ENCODE measurements at places on chromosomes 4 and X.

DNA sequence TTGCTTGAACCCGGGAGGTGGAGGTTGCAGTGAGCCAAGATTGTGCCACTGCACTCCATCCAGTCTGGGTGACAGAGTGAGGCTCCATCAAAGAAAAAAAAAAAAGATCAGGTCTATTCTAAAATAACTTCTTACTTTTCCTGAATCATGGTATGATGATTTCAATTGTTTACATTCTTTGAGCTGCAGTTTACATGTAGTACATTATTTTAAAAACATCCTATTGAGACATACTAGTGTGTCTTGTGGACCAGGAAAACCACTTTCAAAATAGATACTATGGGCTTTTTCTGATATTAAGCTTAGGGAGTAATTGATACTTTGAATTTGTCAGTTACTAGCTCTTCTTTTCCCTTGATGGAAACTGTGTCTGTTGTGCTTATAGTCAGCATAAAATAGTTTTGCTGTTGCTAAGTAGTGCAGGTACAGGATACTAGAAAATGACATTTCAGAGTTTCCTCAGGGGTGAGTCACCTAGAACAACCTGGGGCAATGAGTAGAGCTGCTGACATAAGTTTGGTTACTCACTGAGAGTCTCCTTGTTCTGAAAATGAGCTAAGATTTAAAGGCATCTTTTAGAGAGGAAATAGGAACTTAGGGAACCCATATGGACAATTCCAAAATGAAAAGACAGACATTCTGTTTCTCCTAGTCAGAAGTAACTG is 53.2 kb upstream of the C4orf54 start:
- DNase-seq, result no peak

- no peak for DNase-seq
Measured at GRCh38 chr4:8352368-8353157, 83.0 kb downstream of the HTRA3 start.

- DNase-seq, result no peak
Measured at GRCh38 chr4:184792950-184793555, 32.7 kb downstream of the ACSL1 start.

GRCh38 chr4:63619771-63620170 is 789.5 kb downstream of the TECRL start:
- no peak for DNase-seq

DNA sequence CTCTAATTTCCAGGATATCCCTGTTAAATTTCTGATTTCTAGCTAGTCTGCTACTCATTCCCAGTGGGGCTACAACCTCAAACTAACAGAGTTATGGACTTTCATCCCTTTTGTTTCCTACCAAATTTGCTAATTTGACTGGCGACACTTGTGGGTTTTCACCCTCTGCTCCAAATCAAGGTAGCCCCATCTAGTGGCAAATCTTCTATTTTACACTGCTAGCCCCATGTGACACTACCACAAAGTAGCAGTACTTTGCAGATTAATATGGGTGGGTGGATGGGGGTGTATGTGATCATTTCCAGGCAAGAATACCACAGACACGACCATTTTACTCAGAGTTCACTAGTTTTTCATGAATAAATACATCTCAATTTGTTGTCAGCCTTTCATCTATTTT is 150.3 kb downstream of the MSL3 start:
- no peak for DNase-seq

DNA sequence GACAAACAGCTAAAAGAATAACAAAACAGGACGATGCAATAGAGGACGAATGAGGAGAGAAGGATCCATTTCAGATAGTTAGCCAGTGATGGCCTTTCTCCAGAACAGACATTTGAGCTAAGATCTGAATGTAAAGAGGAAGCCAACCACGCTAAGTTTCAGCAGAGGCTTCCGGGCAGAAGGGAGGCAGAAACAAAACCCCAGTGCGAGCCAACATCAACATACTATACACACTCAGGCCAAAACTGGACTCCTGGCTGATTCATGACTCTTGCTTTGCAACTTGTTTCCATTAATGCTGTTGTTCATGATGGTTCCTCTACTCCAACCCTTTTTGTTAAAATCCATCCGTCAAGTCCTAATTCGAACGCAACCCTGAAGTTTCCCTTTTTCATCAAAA is 730.3 kb downstream of the TRIML1 start:
- no peak for DNase-seq

DNA sequence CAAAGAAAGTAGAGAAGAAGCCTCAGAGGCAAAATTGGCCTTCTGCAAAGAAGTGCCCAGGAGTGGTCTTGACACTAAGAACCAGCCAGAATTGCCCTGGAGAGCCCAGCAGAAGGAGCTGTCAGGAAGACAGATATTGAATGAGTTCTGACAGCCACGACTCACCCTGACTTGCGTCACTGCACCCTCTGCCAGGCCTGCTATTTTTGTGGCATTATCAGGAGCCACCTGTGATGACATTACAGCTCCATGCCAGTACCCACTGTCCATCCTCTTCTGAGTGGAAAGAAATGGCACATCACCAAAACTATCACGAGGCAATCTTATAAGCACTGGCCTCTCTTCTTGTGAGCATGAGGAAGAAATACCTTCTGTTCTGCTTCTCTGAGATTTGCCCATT is 67.7 kb downstream of the SMIM20 start:
- no peak for DNase-seq

DNA sequence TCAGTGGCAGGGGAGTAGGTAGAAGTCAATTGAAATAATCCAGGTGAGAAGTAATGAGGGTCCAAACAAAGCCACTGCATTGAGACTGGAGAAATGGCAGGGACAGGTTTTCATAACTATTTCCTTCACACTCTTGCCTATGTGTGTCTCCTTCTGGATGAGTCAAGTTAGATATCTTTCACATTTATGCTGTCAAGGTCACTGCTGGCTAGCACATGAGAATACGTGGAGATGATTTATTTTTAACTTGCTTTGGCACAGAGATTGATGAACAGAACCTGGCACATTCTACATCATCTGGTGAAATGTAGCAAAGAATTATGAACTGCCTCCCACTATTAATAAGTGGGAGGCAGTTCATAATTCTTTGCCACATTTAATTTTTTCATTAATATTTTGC is 66.7 kb upstream of the BOD1L1 start:
- no peak for DNase-seq

DNA sequence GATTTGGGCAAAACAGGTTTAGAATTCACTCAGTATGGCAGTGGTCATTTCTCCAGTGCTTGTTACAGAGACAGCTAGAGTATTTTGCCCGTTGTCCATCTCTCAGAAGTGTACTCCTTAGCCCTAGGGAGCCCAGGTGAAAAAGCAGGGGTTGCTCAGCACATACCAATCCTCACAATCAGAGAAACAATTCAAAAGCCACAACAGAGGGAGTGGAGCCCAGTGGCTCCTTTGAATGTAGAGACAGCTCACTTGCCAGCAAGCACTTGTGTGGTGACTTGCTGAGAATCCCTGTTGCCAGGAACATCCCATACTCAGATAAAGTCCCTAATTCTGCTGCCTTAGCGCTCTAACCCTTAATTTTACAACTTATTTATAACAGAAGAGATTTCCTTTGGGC is 1488.3 kb downstream of the RPA4 start:
- DNase-seq, result no peak

GRCh38 chrX:9746148-9746888 is 19.3 kb downstream of the GPR143 start:
- DNase-seq, result no peak

DNA sequence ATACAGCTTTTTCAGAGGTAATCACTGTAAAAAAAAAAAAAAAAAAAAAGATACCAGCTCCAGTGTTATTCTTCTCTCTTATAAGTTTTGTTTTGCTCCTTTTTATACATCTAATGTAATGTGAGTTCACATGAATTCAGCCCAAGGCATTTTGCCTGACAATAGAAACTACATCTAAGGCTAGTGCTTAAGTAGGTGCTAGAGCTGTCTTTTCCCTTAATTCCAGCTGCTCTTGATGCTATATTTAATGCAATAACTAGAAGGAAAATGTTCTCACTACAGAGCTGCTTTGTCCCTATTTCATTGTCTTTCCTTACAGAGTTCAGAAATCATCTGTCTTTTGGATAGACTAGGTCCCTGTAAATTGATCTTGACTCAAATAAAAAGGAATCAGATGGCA is 150.1 kb downstream of the NAA11 start:
- no peak for DNase-seq

DNA sequence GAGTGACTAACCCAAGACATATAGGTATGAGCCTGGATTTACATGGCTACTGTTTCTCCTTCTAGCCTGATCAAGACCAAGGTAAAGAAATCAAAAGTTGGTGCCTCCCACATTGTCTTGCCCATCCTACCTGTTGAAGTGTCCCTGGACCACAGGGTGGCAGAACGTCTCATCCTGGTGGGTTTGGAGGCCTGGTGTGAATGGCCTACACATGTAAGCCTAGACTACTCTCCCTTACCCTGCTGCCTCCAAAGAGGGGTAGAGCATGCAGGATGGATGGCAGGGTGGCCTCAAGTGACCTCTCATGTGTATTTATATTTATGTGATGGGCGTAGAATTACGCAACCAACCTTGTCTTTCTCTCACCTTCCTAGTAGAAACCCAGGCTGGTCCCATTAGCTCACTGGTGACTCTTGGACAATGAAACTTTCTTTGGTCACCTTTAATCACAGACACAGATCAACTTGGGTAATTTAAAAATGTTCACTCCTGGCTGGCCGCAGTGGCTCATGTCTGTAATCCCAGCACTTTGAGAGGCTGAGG is 73.3 kb upstream of the SOD3 start:
- DNase-seq, result no peak

- DNase-seq, result no peak
Measured at GRCh38 chr4:90643156-90643555, 516.0 kb downstream of the CCSER1 start.

- DNase-seq, result no peak
Measured at GRCh38 chr4:145090380-145090779, 7.6 kb downstream of the ANAPC10 start.

- no peak for DNase-seq
Measured at GRCh38 chr4:66376396-66376795, 706.1 kb upstream of the EPHA5 start.

GRCh38 chrX:39296472-39296871 is 495.2 kb downstream of the MID1IP1 start:
- no peak for DNase-seq

- DNase-seq, result no peak
Measured at GRCh38 chr4:8220661-8221450, 21.8 kb downstream of the SH3TC1 start.

DNA sequence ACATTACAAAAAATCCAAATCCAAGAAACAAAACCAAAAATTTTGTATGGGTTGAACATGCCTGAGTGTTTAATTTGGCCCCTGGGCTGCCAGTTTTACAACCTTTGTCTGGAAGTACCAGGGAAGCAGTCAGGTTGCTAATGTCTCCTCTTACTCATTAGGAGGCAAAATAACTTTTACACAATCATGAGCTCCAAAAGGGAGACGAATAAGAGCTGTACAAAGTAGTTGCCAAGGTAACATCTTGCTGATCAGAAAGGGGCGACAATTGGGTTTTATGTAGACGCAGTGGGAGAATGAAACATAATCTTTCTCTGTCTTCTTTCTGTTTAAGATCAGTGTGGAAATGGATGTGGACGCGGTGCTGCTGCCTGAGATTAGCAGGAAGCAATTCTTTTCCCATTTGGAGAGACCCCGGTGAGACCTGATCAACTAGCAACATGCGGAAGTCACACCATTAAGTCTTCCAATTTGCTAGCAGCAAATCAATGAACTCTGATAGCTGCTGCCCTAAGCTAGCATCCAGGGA is 90.7 kb upstream of the IGFBP7 start:
- no peak for DNase-seq

DNA sequence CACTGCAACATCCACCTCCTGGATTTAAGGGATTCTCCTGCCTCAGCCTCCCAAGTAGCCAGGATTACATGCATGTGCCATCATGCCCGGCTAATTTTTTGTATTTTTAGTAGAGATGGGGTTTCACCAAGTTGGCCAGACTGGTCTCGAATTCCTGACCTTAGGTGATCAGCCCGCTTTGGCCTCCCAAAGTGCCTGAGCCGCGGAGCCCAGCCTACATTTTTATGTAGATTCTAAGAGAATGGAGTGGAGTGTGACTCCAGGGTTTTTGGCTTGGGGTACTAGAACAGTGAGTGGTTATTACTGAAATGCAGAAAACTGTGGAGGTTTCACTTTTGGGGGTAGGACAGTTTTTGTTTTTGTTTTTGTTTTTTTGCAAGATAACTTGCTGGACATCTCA is 806.0 kb downstream of the ADGRL3 start:
- DNase-seq, result no peak

- no peak for DNase-seq
Measured at GRCh38 chr4:147361726-147362125, 119.2 kb upstream of the EDNRA start.

- no peak for DNase-seq
Measured at GRCh38 chr4:8649631-8650361, 57.2 kb downstream of the CPZ start.

DNA sequence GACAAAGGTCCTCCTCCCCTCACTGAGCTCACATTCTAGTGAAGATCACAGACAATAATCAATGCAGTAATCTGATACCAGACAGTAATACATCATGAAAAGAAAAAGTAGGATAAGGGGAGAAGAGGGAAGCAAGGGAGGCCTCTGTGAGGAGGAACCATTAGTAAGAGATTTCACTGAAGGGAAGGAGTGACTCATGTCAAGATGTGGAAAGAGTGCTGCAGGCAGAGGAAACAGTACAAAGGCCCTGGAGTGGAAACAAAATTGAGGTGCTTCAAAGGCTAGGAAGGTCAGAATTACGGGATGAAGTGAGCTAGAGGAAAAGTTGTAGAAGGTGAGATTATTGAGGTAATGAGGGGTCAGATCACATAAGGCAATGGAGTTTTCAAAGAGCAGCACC is 38.1 kb downstream of the LAMTOR3 start:
- DNase-seq, result no peak

DNA sequence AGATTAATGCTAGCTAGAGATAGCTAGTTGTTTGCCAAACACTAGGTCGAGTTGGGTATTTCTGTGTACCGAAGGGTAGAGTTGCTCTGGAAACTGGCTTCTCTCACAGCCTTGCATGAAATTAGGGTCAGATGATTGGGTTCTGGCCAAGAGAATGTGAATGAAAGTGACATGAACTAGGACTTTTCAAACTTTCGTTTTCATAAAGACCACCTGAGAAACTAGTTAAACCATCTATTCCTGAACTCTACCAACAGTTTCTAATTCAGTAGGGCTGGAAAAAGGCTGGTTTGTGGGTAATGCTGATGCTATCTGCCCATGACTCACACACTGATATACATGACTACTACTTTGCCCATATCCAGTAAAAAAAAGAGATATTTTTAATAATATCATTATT is 157.6 kb downstream of the GASK1B start:
- no peak for DNase-seq

Measured in NCI-H510A treated with DMSO at 0.1 percent for 48 hours (cell line).